ENCODE measurements at places on chromosomes 5 and 9. TPM values are rescaled to one million over a fixed set of nuclear protein-coding genes. Genes with fewer than 3 reads are reported as not detected.

DNA sequence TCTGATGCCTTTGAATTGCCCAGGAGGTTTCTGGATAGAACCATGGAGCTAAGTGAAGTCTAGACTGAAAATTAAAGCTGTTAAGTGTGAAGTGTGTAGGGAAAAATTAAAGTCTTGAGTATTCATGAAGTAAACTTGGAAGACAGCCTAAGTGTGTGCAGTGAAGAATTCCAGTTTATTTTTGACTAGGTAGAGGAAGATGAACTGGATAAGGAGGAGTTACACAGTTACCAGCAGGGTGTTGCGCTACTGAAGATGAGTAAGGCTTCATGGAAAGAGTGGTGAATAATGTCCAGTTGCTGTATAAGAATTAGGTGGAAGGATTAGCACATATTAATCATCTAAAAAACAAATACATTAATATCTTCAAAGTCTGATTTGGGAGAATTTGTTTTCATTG lies 5.7 kb upstream of the CHD1 start:
- no peak for DNase-seq

DNA sequence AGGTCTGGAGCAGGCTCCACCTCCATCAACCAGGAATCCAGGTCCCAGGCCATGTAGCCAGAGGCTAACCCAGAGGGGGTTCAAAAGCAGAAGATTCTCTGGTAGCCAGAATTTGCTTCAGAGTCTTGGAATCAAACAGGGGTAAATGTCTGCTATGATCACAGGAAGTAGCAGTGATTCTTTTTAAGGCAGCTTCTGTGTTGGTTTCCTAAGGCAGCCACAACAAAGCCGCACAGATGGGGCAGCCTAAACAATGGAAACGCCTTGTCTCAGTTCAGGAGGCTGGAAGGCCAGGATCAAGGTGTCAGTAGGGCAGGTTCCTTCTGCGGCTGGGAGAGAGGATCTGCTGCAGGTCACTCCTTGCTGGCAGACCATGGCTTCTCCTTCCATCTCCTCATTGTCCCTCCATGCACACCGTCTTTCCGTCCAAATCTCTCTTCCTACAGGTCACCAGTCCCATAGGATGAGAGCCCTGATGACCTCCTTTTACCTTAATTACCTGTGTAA lies 167.3 kb downstream of the ROR2 start:
- DNase-seq = no peak

DNA sequence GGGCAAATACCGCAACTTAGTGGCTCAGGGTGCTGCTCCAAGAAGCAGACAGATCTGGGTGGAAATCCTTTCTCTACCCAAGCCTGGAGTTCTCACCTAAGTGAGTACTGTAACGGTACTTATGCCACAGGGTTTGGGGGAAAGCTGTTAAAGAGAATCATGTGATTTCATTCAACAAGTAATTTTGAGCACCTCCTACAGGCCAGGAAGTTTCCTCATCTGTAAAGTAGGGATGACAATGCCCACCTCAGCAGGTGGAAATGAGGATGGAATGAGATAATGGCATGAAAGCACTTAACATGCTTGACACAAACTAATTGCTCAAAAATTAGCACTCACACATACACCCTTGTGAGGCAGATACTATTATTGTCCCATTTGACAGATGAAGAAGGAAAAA lies 114.1 kb downstream of the JAKMIP2 start:
- no peak for DNase-seq

GRCh38 chr5:134403951-134404350 lies 7.7 kb downstream of the CDKN2AIPNL start:
- DNase-seq = no peak

DNA sequence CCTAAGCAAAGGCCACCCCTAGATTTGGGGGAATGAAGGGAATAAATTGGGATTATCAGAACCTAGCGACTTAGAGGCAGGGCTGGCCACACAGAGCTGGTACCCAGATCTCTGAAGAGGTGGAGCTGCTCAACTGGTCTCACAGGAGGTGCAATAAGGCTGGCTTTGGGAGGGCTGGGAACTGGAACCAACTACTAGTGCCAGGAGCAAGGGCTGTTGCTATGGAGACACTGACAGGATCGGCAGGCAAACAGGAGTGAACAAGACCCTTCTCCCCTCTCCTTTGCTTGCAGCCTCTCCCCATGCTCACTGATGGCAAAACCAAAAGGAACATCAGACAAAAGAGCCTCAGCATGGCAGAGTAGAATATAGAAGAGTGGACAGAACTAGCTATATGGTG lies 17.0 kb upstream of the WHRN start:
- no peak for DNase-seq

Gene FOXI1
- total RNA-seq = not detected

DNA sequence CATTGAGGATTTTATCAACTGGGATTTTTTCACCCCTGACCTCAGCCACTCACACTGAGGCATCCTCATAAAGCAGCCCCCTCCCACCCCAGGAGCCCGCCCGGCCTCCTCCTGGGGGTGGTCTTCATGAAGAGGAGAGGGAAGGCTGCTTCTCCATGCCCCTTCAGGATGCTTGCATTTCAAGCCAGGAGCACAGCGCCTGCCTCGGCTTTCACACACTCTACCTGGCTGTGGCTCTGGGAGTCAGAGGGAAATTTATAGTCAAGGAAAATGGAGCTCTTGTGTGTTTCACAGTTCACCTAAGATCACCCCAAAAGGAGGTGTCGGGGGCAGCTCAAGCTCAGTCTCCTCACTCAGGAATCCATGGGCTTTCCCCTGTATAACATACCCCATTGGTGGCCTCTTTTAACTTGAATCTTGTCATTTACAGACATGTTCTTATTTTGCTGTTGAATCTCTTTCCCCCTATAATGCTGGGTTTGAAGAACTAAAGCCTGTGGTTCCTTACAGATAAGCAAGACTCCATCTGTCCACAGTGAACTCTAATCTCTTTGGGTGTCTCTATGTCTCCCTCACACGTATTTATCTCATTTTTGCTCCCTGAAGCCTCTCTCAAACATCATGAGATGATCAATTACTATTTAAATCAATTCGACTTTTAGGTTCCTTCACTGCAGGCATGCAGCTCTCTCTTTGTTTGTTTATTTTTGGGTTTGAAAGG lies 22.6 kb upstream of the IQGAP2 start:
- DNase-seq = no peak

DNA sequence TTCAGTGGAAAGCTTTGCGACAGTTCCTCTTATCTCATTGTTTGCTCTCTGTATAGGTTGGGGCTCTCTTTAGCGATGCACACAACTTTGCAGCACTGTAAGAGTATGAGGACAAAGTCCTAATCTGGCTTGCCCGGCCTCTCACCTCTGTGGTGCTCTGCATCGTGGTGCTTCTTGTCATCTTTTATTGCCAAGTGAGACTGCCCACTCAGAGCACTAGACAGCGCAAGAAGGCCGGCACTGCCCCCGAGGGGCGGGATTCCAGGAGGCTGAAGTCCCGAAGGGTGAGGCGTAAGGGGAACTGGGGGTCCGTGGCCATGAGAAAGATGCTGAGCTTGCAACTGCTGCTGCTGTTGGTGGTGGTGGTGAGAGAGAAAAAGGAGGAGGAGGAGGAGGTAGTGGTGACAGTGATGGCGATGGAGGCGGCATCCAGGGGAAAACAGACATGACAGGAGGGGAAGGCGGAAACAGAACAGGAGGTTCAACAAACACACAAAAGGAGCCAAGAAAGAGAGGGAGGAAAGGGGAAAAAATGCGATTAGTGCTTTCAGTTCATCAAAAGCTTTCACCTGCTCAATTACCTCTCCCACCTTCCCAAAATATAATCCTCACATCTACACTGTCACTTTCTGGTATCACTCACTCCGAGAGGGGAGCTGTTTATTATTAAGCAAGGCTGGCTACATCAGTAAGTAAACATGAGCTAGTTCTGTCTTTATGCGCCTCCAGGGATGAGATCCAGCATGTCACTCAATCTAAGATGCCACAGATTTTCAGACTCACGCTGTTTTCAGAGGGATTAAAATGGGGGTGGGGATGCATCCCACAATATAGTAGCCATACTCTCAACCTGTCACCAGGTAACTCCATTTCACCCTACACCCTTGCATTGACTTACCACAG lies 55.1 kb downstream of the TLE1 start:
- no peak for DNase-seq

GRCh38 chr5:39164016-39164415 lies 55.3 kb downstream of the FYB1 start:
- DNase-seq = no peak

Gene FSTL4
- total RNA-seq = 2.0 TPM

Gene LAMC3
- 4.0 TPM for total RNA-seq

GRCh38 chr9:135840539-135840938 lies 66.8 kb downstream of the CAMSAP1 start:
- no peak for DNase-seq

DNA sequence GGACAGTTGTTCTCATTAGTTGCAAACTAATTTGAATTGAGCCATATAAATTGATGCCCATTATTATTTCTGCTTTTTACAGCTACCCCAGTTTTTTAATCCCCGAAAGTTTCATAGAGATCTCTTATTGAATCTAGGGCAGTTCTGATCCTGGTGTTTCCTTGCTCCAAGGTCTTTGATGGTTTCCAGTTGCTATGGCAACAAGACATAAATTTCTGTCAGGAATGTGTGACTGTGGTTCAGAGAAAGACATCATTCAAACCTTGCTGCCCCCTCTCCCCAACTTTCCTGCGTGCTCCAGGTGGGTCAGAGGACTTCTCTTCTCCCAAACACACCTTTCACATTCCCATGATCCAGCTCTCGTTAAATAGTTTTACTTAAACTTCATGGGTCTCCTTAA lies 63.4 kb downstream of the TAF11L14 start:
- no peak for DNase-seq

DNA sequence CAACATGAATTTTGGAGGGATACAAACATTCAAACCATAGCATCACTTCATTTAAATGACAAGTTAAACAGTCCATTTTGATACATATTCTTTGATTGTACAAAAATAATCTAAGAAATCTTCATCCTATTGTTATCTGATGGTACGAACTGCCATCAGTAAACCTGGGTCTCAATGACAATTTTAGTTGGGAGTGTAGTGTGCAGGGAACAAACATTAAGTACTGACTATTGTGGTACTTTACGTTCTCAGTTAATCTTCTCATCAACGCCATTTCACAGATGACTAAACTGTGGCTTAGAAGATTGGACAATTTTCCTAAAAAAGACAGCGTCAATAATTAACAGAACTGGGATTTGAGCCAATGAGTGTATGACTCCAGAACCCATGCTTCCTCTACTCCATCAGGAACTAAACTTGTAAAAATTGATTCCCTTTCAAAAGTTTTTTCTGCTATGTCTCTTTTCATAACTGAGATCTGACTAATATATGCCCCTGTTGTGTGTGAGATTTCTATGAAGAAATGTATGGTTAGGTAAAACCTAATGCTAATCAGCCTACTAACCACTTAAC lies 21.1 kb downstream of the TNPO1 start:
- no peak for DNase-seq

Gene LHX3
- not detected for total RNA-seq

- DNase-seq = peak; percentile 76
These were observed 502 bp upstream of the CERCAM start for GRCh38 chr9:128420060-128420650.
